ENCODE measurements at places on chromosomes 2 and 18.

- peak; percentile 86 for DNase-seq
Observed at GRCh38 chr2:84906900-84907714, 1.7 kb downstream of the TMSB10 start.

GRCh38 chr2:166375195-166375735, 479 bp downstream of the SCN9A start:
- DNase-seq, result peak; percentile 9

GRCh38 chr2:1593371-1594122, 150.8 kb downstream of the PXDN start:
- DNase-seq, result peak; percentile 90

GRCh38 chr2:132664096-132664495, 5.9 kb downstream of the LYPD1 start:
- no peak for DNase-seq

DNA sequence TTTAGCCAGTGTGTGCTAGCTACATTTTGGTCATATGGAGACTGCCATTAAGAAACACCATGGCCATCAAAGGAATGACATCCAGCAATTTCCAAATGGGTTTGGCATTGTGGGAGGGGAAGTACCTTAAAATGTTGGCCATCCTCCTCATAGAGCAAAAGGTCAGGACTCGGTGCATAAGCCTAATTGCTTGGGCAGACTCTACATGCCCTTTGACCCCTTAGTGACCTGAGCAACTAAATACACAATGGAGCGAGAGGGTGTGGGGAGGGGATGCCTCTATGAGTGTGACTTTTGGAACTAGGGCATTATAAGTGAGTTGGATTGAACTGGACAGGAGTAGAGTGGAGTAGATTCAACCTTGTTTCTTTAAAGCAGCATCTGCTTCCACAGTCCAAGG, 44.9 kb downstream of the NRP2 start:
- DNase-seq, result no peak

DNA sequence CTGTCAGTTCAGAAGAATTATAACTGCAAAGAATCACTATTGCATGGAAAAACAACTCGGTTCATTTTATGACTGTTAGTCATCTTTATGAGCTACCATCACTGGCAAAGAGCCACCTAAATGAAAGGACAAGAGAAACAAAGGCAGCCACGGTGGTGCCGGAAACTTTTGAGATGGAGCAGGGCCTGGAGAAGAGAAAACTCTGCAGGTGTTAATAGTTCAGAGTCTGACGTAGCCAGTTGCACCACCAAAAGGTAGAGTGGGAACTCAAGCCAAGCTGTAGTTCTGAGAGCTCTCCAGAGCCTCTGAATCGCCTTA, 110.9 kb downstream of the FTCDNL1 start:
- DNase-seq, result no peak

DNA sequence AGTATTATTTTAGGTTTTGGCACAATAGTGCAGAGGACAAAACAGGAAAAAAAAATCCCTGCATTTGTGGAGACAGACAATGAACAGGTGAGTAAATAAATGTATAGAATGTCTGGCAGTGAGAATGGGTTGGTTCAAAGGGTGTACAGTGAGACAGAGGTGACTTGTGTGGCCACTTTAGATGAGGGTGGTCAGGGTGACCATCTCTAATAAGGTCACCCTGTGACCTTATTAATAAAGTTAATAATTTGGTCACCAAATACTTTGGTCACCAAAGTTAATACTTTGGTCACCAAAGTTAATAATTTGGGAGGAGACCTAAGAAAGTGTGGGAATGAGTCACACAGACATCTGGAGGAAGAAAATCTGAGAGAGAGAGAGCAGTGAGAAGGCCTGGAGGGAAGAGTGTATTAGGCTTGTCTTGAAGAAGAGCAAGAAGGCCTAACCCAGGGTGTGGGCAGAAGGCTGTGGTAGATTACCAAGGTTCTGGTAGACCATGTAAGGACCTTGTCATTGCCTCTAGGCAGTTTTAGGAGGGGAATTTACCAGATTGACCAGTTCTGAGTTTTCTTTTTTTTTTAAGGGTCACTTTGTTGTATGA, 1368.4 kb upstream of the CELF4 start:
- no peak for DNase-seq

DNA sequence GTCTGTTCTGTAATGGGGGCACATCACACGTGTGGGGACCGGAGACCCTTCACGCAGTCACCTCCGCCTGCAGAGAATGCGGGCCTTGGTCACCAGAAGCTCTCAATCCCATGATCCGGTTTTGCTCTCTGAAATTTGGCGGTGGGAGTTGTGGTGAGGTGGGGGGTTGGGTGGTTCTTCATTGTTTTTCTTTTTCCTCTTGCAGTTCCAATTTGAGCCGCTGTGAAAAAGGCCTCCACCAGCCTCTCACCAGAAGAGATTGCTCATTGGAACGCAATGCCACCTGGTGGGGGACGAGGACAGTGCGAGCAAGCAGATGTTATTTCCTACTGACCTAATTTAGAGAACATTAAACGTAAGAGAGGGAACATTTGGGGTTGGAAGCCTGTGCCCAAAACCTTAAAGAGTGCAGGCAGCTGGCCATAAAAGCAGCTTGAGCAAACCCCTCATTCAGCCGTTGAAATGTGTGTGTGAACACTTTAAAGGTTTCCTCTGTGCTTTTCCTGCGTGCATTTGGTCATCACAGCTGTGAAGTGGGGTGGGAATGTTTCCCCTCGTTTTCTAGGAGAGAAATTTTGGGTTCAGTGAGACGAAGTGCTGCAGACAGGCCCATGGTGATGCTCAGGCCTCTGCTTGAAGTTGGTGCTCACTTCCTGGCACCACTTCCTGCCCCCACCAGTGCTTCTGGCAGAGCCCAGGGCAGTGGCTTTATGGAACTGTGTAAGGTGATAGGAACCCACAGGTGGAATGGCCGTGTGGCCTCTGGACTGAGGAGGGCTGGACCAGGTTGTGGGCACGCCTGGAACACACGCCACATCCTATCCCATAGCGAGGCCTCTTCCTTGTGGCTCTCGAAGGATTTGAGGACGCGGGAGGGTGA, 61.7 kb downstream of the ZCCHC2 start:
- DNase-seq, result peak; percentile 93

GRCh38 chr2:158321264-158321663, 135.3 kb downstream of the CCDC148 start:
- peak; percentile 60 for DNase-seq

- DNase-seq, result no peak
Observed at GRCh38 chr2:98441706-98442450, 2.8 kb upstream of the INPP4A start.

GRCh38 chr2:175468431-175469098, 287.1 kb upstream of the ATP5MC3 start:
- DNase-seq, result no peak

GRCh38 chr2:144999071-144999875, 479.4 kb upstream of the ZEB2 start:
- DNase-seq, result no peak

DNA sequence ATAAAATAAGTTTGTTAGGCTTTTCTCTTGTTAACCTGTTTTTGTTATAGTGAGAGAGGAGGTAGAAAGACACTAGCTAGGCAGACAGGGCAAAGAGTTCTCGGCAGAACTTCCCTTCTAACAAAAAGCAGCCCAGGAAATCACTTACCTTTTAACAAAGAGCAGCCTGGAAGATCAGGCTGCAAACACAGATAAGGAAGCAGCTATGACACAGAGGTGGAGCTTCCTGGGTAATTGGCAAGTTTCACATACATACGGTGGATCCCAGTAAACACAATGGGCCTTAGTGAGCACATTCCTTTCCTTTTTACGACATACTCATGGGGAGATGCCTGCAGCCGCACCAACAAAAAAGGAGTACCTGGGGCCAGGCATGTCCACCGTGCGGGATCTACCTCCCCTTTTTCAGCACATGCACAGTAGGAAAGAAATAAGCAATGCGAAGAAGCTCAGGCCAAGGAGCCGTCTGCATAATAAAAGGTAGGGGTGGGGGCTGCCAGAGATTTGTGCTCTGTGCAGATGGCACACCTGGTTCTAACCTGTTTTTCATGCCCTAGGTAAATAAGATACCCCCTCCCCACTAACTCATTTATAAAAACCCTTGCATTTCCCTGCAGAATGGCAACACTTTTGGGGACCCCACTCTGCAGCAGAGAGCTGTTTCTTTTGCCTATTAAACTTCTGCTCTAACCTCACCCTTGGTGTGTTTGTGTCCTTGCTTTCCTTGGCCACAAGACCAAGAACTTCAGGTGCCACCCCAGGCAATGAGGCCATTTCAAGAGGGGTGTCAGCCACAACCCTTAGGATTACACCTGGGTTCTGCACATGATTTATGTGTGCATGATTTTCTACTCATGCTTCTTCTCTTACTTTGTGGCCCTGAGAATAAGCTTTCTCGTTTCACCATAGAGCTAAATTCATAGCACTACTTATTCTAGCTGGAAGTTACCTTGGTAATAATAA, 26.5 kb downstream of the MDH1 start:
- peak; percentile 2 for DNase-seq

DNA sequence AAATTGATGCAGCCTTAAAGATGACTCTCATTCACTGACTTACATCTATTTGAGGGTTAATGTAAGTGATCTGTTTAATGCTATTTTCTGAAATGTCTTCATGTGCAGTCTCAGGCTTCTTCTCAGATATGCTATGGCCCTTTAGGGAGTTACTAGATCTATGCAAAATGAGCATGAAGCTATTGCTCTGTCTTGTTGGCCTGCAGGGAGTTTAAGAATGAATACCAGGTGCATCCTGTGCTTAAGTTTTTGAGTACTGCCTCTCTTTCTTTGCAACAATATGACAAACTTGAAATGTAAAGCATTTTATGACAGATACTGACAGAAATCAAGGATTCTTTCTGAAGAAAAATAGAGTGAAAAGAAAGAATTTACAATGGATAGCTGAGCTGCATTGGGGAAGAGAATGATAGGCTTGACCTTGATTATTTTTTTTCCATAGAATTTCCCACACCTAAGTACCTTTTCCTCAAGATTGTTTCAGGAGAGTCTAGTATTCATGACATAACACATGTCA, 1058.3 kb upstream of the TMEFF2 start:
- DNase-seq, result no peak

- DNase-seq, result peak; percentile 91
Observed at GRCh38 chr2:36371928-36372391, 16.4 kb downstream of the CRIM1 start.

DNA sequence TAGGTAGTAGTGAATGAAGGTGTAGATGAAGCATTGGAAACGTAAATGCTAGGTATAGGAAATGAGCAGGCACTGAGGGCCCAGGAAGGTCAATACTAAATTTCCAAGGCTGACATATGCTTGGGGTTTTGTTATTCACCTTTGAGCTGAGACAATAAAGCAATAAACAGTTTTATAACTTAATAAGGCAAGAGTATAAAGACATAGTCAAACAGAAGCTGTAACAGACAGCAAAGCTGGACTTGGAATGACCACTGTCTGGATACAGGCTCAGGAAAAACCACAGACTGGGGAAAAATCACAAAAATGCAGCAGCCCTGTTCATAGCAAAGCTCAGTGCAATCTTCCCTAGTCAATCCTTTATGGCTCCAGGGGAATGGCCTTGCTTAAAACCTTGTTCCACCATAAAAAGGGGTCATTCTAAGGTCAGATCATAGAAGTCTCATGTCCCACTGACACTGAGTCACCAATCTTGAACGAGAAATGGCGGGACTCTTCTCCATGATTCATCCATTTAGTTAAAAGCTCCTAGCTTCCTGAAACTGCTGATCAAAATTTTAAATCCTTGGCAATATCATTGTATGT, 493.3 kb downstream of the CMPK2 start:
- DNase-seq, result peak; percentile 80

GRCh38 chr2:197088694-197089093, 162.2 kb upstream of the PGAP1 start:
- peak; percentile 27 for DNase-seq

DNA sequence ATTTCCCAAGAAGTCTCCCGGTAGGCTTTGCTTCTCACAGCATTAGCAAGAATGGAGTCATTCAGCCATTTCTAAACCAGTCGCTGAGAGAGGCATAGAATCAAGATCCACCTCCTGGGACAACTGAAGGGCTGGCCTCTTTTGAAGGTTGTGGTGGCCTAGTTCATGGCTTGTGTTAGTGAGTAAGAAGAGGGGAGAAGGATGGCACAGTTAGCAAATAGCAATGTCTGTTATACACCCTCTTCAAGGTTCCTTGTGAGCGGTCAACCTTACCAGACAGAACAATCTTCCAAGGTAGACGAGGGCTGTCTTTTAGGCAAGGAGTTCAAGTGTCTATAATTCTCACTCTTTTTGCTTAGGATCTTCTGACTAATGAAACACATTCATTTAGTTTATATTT, 35.4 kb upstream of the DNAH7 start:
- DNase-seq, result no peak
